ENCODE measurements at places on chromosomes 7 and 10.

- no peak for DNase-seq
Observed at GRCh38 chr10:34124522-34125035, 690.5 kb downstream of the PARD3 start.

DNA sequence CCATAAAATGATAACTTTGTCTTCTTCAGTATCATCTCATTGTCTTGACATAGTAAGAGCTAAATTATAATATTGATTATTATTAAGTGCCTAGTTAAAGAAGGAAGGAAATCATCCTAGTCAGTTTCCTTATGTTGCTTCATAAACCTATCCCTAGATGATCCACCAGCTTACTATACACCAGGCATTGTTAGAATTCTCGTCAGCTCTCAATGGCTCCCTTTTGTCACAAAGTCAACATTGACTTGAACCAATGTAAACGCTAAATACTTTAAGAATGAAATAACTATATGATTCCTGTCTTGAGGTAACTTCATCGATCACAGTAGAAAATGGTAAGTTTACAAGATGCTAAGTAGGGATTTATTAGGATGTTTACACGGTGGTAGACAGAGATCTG lies 1162.9 kb downstream of the CNTNAP2 start:
- no peak for DNase-seq

GRCh38 chr7:105210721-105211205 lies 178.0 kb downstream of the SRPK2 start:
- no peak for DNase-seq

- no peak for DNase-seq
Observed at GRCh38 chr10:81082621-81083376, 545.1 kb downstream of the SH2D4B start.

DNA sequence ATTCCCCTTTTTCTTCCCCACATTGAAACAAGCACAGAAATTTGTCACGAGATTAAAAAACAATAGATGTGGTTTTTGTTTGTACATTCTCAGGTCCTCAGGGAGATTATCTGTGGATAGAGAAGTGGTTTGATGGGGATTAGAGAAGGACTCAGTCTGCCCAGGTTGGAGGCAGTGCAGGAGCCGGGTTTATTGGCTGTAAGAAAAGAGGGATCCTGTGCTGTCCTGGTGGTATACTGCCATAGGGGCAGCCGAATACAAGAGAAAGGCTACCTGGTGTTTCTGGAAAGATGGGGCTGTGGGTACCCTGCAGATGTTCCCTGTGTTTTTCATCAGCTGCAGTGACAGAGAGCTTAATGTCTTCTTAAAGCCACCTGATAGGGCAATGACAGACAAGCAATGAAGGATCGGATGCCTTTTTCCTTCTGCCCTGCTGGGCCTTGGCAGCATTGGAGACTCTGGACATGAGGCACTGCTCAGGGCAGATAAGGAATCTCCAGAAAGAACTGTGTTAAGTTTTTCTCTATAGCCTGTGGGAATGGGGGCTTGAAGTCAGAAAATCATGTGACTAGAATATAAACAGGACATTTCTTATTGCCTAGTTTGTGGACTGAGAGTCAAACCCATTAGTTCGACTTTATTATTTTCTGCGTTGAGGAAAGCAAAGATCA lies 18.1 kb upstream of the GPR141 start:
- DNase-seq, result no peak

DNA sequence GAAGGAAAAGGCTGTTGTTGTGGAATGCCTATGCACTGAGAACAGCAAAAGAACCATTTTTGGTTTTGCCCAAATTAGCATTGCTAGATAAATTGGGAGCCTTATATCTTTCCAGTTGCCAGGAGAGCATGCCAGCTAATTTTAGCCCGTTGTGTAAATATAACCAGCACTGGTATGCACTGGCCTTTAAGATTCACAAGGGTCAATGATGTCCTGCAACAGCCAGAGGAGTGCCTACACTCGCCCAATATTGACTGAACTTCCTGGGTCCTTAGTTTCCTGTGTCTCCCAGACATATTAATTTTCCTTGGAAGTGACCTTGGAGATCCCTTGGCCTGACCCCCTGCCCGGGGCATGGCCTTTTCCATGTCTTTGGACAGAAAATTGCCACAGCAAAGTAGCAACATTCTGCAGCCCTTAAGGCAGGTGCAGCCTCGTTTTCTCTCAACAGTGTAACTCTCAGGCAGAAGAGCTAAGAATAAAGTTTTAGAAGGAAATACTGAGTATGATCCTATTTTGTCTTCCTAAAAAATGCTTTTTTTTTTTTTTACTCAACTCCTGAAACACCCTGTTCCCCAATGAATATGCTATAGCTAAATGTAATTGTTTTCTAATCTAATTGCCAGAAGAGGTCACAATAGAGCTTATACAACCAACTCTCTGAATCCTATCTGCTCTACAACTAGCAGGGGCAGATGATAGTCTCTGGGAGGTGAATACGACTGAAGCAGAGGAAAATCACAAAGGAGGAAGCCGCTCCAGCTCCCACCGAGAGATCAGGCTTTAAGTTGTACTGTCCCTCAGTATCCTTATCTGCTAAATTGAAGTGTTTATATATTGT lies 131.9 kb upstream of the PCGF5 start:
- DNase-seq, result no peak

GRCh38 chr10:101354328-101355071 lies 535 bp downstream of the BTRC start:
- DNase-seq, result peak; percentile 19

DNA sequence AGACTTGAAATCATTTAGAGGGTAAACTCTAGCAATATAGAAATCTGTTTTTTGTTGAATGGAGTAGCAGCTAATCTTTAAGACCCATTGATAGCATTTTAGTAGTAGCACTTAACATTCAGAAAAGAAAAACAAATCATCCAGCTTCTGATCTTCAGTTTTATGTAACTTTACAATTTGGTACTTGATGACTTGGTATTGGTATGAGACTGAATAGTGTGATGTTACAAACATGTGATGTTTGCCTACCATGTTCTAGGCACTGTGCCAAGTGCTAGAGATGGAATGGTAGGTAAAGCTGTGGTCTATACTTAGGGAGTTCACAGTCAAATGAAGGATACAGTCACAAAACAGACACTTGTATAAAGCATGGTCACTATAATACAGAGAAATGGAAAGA lies 21.3 kb downstream of the ZEB1 start:
- DNase-seq, result no peak

- DNase-seq, result no peak
Observed at GRCh38 chr7:112515989-112516388, 35.2 kb downstream of the LSMEM1 start.

DNA sequence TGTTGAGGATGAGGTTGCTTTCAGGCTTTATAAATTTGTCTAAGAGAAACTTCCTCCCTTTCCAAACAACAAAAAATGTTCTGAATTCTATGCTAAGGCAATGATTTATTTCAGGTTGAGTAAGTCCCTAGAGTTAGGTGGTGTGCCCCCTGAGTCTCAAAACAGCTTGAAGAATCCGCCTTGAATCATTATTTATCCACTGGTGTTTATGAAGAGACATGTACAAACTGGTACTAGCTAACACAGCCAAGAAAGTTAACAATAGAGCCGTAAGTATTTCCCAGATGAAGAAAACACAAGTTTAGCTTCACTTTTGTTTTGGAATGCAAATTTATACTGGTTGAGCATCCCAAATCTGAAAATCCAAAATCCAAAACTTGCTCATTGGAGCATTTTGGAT lies 66.2 kb upstream of the SRPK2 start:
- DNase-seq, result no peak

DNA sequence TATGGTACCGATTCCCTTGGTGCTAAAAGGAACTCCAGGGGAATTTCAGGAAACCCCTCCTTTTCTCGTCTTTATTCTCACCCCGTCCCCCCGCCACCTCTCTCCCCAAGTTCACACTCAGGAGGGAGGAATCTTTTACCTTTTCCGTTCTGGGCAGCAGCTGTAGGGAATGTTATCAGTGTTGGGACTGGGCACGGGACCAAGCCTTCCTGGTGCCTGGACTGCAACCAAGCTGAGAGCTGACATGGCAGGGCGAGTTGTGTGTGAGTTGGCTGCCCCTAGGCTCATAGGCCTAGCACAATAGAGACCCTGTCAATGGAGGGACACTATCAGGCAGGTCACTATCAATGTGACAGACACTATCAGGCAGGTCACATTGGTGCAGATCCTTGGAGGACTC lies 121.4 kb downstream of the TCF7L2 start:
- no peak for DNase-seq

- DNase-seq, result no peak
Observed at GRCh38 chr10:132151286-132151950, 35.3 kb upstream of the DPYSL4 start.

- no peak for DNase-seq
Observed at GRCh38 chr7:28626221-28626620, 213.9 kb downstream of the CREB5 start.

- DNase-seq, result no peak
Observed at GRCh38 chr7:44081266-44081748, 1.0 kb downstream of the POLM start.

DNA sequence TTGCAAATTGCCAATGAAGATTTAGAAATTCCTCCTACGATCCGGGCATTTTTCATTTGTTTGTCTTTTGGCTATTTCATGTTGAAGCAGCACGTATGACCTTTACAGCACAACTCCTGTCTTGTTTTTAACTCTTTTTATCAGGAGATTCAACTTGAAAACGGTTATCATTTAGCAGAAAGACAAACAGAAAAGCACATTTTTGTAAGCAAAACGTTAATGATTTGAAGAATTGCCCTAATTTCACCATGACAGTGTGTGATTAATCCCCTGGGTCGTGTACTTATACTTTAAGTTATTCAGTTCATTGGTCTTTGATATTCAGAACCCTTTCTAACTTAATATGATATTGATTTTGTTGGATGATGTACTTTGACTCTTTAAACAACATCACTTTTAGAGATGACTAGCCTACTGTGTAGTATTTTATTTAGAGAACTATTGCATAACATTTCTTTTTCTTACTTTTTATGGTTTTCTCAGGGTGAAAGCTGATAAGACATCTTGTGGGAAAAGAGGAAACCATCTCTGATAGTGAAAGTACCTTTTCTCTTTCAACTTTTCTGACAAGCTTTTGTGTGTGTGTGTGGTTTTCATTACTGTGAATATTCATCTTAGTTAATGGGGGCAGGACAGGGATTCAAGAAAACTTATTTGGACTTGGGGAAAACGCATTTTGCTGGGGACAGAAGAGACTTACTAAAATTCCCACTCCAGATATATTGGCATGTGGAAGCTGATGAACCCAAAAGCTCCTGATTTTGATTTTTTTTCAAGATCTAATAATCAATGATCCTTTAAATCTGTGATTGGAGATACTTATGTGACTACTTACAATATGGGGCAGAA lies 8.1 kb downstream of the HHEX start:
- DNase-seq, result no peak

- DNase-seq, result peak; percentile 67
Observed at GRCh38 chr10:69318867-69319727, 40.8 kb downstream of the HK1 start.

- no peak for DNase-seq
Observed at GRCh38 chr7:13725591-13725990, 263.9 kb downstream of the ETV1 start.

GRCh38 chr10:4280461-4281189 lies 495.6 kb upstream of the KLF6 start:
- no peak for DNase-seq

DNA sequence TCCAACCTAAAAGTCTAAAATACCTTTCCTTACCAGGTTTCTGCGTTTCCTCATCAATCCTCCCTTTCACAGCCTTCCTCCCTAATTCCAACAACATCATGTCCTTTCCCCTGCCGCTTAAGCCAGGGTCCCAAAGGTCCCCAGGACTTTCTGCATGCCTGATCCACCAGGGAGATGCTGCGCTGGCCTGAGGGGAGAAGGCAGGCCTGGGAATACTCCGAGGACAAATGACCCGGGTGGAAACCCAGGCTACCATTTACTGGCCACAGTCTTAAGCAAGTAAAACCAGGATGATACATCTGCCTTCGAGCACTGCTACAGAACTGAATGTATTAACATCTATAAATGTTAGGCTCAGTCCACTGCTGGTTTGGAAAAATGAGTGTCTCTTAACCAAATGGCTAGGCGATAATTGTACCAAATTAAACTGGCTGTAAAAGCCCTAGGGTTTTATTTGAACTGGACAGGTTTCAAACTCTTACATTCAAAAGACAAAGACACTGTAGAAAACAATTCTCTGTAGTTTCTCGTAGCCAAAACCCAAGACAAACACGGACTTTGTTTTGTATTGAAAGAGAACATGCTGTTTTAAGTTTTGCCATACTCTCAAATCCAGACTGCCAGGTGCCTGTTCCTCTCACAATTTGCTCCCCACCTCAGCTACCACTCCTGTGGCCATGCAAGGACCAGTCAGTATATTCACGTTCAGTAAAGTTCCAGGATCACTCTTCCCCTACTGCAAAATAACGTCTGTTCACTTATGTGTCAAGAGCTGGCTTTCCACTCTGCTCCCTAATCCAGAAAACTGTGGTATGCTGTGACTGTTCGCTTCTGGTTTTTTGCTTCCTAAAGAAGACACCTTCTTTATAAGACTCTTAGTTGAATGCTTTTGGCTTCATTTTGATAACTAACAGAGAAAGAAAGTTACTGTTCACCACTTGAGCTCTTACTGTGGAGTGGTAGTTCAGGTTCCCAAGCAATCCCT lies 145.7 kb downstream of the RNF216 start:
- DNase-seq, result no peak

- DNase-seq, result no peak
Observed at GRCh38 chr10:107152087-107152486, 12.4 kb downstream of the SORCS1 start.

DNA sequence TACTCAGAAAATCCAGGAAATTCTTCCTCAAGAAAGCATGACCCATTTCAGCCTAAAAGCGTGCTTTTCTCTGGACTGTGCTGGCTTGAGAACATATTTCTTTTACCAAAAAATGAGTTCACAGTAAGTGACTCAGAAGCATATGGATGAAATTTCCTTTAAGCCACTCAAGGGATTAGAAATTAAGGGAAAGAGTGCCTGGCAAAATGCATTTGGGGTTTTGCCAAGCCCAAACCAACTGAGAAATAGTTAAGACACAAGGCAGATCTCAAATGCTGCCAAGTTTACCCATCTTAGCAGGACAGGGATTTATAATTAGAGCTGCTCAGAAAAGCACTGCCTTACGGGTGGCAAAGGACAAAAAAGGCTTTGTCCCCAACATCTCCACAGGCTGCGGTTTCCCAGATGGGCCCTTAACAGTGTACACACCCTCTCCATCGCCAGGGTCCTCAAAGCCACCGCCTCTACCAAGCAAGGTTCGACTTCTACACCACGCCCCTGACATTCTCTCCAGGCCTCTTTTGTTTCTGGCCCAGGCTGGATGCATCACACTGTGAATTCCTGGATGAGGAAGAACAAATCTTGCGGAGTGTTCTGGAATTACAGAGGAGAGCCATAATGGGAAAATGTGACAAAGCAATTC lies 30.1 kb upstream of the CDHR3 start:
- no peak for DNase-seq

GRCh38 chr7:92698237-92698841 lies 108.1 kb upstream of the FAM133B start:
- no peak for DNase-seq

DNA sequence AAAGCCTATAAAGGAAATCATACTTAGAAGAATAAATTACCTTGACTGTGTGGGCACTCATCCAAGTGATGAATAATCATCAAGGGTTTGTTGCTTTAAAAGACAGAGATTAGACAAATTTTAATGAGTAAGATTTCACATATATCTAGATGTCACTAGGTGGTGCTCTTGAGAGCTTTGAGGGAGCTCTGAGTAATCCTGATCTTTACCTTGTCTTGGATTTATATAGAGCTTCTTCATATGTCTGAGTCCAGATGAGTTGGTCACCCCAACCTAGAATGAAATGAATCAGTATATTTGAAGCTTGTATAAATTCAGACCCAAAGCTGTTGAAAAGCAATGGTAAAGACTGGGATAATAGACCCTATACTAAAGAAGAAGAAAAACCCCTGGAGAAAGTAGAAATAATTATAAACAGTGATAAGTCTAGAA lies 3.7 kb downstream of the AGR2 start:
- DNase-seq, result peak; percentile 0
